GM23338 (cell line): ENCODE measurements at places on chromosomes 1 and 21. TPM values are rescaled to one million over a fixed set of nuclear protein-coding genes. Genes with fewer than 3 reads are reported as not detected.

The ERO1B gene
- polyA plus RNA-seq, result 2.4 and 2.6 TPM in 2 replicates

The HTR6 gene
- polyA plus RNA-seq, result 0.14 and 0.26 TPM in 2 replicates

The CA14 gene
- polyA plus RNA-seq, result 47.4 and 50.2 TPM in 2 replicates

The SLC35F3 gene
- 0.96 and 1.0 TPM in 2 replicates for polyA plus RNA-seq

The CCDC185 gene
- polyA plus RNA-seq, result not detected in 2 replicates

The PM20D1 gene
- polyA plus RNA-seq, result 0.45 TPM in 1 of 2 replicates, not detected in the other

The ARMH1 gene
- polyA plus RNA-seq, result 1.0 TPM in 1 of 2 replicates, not detected in the other

The NCF2 gene
- polyA plus RNA-seq, result 0.45 TPM in 1 of 2 replicates, not detected in the other

The GJA8 gene
- not detected in 2 replicates for polyA plus RNA-seq
